ENCODE measurements at places on chromosomes 6 and 20.

- DNase-seq, result no peak
Measured at GRCh38 chr6:17688481-17688880, 18.2 kb downstream of the NUP153 start.

DNA sequence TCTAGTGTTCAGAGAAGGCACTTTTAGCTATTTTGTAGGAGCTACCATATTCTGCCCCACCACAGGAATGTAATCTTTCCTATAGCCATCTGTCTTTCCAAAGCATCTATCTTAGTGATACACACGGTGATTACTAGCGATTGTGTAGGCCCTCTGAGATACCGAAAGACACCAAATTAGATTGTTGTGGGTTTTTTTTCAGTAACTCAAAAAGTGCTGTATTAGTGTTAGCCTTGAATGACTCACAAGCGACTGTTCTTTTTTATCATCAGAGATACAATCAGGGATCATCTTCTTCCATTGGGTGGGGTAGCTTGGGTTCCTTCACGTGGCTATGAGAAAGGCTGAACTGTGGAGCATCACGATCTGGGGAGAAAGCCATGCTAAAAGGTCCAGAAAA is 160.2 kb downstream of the MTFR2 start:
- DNase-seq, result no peak

- peak; percentile 92 for DNase-seq
Measured at GRCh38 chr6:29759457-29759856, 36.2 kb downstream of the HLA-F start.

- DNase-seq, result no peak
Measured at GRCh38 chr6:84892671-84893070, 128.3 kb upstream of the TBX18 start.

GRCh38 chr6:69974193-69974592 is 107.8 kb downstream of the COL19A1 start:
- DNase-seq, result no peak

- peak; percentile 90 for DNase-seq
Measured at GRCh38 chr6:83708970-83709747, at the start of gene SNAP91. TSS of gene SNAP91 (minus strand) at chr6:83709101. CDS start at chr6:83707927, 1,174 bp downstream.

DNA sequence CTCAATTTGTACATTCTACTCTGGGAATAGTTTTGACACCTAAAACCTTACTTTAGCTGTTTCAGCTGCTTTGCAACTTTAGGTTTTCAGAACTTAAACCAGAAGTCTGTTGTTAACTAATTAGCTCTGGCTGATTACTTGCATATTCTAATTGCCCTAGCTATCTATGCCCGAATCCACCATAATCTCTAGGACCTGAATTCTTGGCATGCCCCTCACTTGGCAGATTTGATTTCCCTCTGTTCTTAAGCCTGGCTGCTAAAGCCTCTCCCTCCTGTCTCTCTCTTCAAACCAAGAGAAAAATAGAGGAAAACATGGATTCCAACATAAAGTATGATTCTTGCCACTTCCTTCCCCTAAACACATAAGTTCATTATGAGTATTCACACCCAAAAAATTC is 35.0 kb upstream of the LIN28B start:
- peak; percentile 25 for DNase-seq

DNA sequence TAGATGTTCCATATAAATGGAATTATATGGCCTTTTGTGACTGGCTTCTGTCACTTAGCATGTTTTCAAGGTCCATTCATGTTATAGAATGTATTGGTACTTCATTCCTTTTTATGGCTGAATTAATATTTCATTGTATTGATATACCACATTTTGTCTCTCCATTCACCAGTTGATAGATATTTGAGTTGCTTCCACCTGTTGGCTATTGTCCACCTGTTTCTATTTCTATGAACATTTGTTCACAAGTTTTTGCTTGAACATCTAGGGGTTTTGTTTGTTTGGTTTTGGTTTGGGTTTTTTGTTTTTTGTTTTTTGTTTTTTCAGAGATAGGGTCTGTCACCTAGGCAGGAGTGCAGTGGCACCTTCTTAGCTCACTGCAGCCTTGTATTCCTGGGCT is 23.2 kb downstream of the WFDC3 start:
- DNase-seq, result no peak

- no peak for DNase-seq
Measured at GRCh38 chr6:26198722-26199056, 111.5 kb downstream of the HFE start.

DNA sequence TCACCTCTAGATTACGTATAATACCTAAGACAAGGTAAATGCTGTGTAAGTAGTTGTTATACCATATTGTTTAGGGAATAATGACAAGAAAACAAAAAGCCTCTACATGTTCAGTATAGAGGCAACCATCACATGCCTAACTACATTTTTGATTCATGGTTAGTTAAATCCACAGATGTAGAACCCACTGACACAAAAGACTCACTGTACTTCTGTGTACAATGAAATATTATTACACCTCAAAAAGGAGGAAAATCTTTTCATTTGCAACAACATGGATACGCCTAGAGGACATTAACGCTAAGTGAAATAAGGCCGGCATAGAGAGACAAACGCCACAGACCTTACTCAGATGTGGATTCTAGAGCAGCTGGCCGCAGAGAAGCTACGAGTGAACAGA is 50.5 kb downstream of the NINL start:
- DNase-seq, result no peak

GRCh38 chr20:11275740-11276139 is 601.9 kb upstream of the JAG1 start:
- no peak for DNase-seq
